ENCODE measurements at places on chromosomes 7 and 10.

- no peak for DNase-seq
These were observed 8.4 kb upstream of the C10orf88 start for GRCh38 chr10:122962405-122962804.

- no peak for DNase-seq
These were observed 333.2 kb downstream of the RPS24 start for GRCh38 chr10:78366663-78367411.

DNA sequence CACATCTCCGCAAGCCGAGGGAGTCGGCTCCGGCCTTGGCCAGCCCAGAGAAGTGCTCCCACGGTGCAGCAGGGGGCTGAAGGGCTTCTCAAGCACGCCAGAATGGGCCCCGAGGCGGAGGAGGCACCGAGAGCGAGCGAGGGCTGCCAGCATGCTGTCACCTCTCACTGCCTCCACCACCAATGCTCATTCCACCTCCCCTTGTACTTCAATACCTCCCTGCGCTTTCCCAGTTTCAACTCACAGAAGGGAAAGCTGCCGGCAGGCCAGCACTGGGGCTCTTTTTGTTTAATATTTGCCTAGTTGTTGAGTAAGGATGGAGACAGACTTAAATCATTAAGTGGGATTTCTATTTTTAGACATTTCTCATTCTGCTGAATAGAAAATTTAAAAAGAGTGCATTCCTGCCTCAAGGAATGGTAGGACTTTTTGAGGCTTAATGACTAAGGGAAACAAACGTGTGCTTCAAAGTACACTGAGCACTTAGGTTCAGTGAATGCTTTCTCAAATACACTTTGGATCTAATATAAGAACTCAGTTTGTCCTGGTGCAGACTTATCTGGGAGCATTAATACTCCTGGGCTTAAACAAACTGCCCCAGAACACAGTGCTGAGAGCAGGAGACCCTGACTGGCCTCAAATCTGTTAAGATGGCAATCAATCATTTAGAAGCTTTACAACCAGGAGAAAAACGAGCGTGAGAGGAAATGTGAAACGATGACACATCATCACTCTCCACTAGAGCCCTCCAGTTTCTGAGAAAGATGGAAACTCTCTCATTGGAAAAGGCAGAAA, 131.2 kb downstream of the RALA start:
- no peak for DNase-seq

DNA sequence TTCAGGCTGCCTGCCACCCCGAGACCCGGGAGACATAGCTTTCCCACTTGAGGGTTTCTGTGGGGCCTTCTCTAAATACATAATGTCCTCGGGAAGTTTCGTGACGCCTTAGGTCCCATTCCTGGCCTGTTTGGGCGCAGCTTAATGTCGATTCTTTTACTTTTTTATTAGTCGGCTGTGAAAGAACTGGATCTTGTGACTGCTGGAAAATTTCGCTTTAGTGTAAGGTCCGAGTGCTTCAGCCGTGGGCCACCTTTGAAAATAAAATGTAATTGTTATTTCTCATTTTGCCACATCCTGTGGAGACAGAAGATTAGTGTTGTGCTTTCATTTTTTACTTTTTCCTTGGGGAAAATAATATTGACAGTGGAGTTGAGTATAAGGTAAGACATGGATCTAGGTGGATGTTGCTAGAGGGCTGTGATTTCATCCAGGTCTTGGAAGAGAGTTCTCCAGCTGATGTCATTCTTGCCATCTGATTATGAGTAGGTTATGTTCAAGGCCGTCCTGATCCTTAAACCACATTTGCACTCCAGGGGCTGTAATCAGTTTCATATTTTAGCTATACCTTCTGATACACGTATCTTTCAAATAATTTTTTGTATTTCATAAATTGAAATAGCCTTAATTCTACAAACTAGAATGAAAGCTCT, 830 bp downstream of the RAB18 start:
- no peak for DNase-seq

- DNase-seq, result no peak
These were observed 501.5 kb upstream of the GALNT17 start for GRCh38 chr7:70630440-70630817.

DNA sequence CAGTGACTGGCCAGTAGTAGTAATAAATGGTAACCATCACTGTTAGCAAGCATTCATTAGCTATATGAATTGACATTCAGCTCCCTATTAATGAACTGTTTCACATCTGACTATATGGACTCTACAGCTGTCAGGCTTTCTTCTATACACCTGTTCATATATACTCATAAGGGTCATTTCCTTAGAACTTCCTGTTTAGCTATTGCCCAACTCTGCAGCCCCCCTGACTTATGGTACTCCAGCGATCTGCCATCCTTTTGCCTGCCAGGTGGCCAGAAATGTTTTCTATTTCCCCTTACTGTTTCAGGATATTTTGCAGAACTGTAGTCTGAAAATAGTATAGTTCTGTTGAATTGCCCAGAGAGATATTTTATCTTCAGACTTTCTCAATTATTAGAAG, 56.6 kb downstream of the TASOR2 start:
- DNase-seq, result no peak

DNA sequence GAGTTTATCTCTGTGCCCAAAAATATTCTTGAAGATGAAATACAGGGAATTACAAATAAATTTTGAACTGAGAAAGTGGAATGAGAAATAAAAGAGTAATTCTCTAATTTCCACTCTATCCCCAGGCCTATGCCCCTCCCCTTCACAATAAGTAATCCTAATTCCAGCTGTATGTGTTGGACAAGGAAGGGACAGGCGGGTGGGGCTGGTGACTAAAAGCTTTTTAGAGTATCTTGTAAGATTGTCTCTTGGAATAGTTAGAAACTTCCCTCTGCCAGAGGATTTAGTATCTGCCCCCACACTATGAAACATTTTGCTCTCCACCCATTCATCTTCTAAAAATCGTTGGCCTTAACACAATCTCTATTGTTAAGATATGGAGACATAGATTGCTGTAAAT, 199.2 kb downstream of the MBL2 start:
- DNase-seq, result no peak

GRCh38 chr7:100585511-100586265, at the start of gene LRCH4:
LRCH4 (minus strand) TSS chr7:100586129; CDS start chr7:100586100, 29 bp downstream.
- peak; percentile 40 for DNase-seq

DNA sequence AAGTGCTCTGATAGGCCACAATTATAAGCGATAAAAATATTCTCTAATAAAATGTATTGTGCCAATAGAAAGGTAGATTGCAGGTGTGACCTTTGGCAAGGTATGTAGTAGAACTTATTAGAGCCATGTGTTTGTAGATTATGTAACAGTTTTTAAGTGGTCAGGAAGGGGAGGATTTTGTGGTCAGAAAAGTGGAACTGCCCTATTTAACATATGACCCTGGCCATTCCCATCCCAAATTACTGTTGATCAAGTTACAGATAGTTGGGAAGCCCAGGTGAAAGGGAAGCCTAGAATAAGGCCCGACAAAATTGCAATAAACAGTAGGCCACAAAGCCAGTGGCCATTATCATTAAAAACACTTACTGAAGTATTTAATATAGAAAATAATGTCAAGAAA, 89.2 kb downstream of the SPAG6 start:
- no peak for DNase-seq

All from naive thymus-derived CD8-positive, alpha-beta T cell (primary cell).